ENCODE measurements at places on chromosomes 5 and 9.

DNA sequence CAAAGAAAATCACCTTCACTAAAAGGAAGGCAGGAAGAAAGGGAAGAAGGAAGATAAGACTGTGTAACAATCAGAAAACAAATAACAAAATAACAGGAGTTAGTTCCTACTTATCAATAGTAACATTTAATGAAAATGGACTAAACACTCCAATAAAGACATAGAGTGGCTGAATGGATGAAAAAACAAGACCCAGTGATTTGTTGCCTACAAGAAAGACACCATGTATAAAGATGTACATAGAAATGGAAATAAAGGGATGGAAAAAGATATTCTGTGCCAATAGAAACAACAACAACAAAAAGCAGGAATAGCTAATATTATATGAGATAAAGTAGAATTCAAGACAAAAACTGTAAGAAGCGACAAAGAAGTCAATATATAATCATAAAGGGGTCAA, 116.8 kb downstream of the LURAP1L start:
- DNase-seq, result no peak

- no peak for DNase-seq
These were observed 38.7 kb downstream of the NLN start for GRCh38 chr5:65760504-65761275.

DNA sequence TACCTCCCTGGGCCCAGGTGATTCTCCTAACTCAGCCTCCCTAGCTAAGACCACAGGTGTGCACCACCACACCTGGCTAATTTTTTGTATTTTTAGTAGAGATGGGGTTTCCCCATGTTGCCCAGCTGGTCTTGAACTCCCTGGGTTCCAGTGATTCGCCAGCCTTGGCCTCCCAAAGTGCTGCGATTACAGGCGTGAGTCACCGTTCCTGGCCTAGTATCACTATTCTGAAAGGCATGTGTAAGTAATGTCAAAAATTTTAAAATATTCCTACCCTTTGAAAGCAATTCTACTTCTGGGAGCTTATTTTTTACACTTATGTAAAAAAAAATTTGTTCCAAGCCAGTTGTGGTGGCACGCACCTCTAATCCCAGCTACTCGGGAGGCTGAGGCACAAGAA, 27.1 kb upstream of the TLE1 start:
- no peak for DNase-seq

DNA sequence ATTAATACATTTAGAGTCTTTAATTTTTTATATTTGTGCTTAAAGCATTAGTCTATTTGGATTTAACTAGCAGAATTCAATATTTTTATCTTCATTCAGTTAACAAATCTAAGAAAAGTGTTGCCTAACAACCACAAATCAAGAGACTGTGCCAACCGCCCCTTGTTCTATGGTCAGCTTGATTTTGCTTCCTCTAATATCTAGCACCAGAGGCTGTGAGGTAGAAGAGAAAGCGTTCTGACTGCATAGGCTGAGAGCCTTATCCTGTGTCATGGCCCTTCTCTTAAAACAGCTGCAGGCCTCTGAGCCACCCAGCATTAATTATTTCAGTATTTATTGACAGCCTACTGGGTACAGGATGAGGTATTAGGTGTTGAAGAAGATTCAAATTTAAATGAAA, 693.0 kb upstream of the CDH6 start:
- DNase-seq, result no peak

GRCh38 chr9:28342815-28343338, 769.6 kb upstream of the C9orf72 start:
- DNase-seq, result no peak

DNA sequence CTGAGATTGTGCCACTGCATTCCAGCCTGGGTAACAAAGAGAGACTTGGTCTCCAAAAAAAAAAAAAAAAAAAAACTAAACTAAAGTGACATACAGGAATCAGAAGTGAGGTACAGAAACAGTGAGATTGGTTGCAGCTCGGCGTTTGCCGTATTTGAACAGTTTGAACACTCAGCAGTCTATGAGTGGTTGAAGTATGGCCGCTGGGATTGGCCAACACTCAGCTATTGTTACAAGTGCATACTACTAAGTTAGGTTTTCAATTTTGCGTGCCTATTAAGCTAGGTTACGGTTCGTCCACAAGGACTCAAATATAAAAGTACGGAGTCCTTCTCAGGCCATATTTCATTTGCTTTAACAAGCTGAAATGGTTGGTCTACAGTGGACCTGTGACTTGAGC, 3.3 kb upstream of the TSC1 start:
- no peak for DNase-seq

DNA sequence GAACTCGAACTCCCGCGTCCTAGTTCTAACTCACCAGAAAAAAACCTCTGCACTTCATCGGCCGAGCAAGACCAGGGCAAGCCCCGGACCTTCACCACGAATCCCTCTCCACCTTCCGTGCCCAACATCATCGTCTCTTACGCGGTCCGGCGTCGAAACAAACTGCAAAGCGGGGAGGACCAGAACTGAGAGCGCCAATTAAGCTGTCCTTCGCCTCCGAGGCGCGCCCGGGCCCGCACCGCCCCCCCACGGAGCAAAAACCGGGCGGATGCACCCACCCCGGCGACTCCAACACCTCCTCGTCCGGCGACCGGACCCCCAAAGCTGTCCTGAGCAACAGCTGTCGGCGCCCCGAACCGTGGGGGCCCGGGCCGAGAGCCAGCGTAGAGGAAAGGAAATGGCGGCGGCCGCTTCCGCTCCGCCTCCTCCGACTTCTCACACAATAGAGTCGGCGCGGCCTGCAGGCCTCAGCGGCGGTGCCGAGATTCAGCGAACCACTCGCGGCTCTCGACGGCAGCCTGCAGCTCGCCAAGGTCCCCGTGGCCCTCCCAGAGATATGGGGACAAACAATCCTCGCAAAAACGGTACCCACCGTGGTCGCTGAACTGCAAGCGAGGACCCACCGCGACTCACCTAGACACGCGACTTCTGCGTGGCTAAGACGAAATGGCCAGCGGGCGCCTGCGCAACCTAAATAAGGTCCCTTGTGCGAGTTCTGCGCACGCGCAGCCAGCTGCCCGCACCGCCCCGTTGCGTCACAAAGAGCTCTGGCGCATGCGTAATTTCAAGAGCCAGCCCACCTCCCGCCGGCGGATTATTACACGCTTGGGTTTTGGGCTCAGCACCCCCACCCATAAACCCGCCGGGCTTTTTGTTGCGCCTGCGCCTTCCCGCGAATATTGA, at the start of gene HNRNPH1:
TSS of gene HNRNPH1 (minus strand) at position 669 of the 903 bp plus-strand sequence. CDS start at position 131, 538 bp downstream.
- DNase-seq, result peak; percentile 97

- DNase-seq, result peak; percentile 8
These were observed 1941.4 kb upstream of the NUDT12 start for GRCh38 chr5:105503950-105504349.

- no peak for DNase-seq
These were observed 54.1 kb downstream of the PWWP2A start for GRCh38 chr5:160064995-160065614.

DNA sequence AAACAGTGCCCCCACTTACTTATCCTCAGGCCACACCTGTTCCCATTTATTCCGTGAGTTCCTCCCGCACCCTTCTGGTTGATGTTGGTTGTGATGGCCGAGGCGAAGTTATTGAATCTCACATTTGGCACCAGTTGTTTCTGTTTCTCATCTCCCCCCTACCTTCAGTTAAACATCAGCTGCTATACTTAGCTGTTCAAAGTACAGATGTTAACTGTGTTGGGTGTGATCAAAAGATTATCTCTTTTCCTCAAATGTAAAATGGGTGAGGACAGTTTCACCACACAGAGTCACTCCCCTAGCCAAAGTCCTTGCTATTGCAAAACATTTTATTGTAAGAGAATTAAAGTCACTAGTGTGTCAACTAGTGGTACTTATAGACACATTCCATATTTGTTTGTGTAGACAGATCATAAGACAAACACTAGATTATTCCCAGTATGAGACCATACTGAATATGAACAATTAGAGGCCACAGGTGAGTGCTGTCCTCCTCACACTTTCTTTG, 43.2 kb upstream of the PRSS3 start:
- DNase-seq, result no peak

GRCh38 chr9:128903079-128903461, 17.7 kb upstream of the PHYHD1 start:
- DNase-seq, result no peak

- no peak for DNase-seq
These were observed 4.2 kb downstream of the CCNI2 start for GRCh38 chr5:132751444-132751843.

DNA sequence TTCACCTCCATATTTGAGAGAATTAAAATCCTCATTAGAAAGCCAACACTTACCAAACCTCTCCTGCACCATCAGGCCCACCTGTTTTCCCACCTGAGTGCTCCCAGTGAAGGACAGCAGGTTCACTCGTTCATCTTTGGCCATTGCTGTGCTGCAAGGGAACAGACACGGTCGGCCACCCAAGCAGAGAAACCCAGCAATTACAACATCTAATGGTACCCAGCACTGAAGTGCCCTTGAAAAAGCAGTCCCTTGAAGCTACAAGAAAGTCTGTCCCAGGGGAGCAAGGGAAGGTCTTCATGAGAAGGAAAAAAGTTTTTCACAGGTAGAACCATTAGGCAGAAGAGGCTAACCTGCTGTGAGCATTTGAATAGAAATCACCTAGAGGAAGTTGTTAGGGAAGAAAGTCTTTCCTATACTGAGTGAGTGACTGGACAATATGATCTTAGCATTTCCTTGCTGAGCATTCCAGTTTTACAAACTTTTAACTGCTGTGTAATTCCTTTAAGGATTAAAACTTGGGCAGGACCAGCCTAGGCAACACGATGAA, 26.7 kb downstream of the ALDH7A1 start:
- DNase-seq, result no peak

DNA sequence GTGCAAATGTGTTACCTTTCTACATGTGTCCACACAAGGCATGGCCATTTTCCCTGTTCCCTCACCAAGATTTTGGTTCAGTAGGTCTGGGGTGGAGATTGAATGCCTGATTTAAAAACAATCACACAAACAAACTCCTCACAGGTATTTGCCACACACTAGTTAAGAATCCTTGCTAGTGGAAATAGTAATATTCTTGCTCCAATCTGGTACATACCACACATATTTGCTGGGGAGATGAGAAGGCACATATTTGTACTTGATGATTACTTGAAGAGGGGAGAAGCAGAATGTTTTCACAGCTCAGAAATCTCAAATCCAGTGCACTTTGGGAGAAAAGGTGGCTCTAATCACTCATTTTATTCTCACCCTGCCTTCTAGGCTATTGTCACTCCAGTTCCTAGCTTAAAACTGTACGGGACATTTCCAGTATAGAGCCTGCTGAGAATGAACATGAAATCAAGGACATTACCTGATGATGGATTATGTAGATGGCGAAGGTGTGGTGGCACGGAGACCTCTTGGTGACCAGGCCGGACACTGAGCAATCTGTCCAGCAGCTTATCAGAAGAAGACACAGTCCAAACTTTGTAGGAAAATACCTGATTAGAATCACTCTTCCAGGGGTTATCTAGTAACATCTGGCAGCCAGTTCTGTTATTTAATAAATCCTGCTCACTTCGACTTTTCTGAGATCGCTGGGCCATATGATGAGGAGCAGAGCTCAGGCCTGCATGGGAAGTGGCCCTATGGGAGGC, 116.1 kb upstream of the IL6ST start:
- no peak for DNase-seq

DNA sequence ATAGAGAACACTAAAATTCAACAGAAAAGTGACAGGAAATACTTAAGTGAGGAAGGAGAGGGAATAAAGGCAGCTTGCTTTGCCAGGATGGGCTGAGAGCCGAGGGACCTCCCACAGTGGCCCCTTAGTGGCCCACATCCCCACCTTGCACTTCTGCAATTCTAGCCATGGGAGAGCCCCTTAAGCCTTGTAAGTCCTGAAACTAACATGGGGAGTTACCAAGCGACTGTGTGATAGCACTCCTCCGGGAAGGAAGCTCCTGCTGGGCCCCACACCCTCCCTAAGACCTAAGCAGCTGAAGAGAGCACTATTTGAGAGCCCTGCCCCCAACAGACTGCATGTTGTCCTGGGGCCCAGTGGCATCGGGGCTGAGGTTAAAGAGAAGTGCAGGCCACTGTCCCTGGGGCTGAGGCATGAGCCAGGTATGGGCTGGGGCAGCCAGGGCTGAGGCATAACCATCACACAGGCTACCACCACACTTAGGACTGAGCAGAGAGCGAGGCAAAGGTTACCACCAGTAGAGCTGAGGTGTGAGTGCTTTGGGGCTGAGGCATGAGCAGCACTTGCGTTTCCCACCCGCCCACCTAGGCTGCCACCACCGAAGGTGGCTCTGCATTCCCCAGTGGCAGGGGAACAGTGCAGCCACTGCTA, 301.8 kb upstream of the TRPC7 start:
- no peak for DNase-seq

GRCh38 chr5:87051502-87052113, 216.1 kb upstream of the RASA1 start:
- DNase-seq, result no peak

Measured in T1000 (cell line).